AG20443 (cell line): ENCODE measurements at places on chromosomes 3 and 15.

GRCh38 chr3:19931180-19931692 is 2.8 kb downstream of the EFHB start:
- no peak for DNase-seq

GRCh38 chr3:24533561-24534193 is 39.0 kb upstream of the THRB start:
- DNase-seq = no peak

GRCh38 chr15:34223904-34224596 is 766 bp upstream of the EMC4 start:
- peak; percentile 9 for DNase-seq

DNA sequence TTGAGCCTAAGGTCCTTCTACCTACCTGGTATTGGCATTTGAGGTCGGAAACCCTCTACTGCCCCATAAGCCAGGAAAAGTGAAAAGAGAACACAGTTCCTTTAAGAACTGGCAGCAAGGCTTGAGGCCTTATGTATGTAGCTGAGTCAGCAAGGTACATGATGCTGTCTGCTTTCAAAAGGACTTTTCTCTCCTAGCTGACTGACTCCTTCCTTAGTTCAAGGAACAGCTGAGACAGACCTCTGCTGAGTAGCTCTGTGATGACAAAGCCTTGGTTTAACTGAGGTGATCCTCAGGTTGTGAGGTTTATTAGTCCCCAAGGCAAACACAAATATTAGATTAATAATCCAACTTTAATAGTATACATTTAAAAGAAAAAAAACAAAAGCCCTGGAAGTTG is 45.8 kb downstream of the ADPGK start:
- DNase-seq = no peak

GRCh38 chr3:108030960-108031359 is 59.9 kb downstream of the CD47 start:
- DNase-seq = no peak

- peak; percentile 11 for DNase-seq
Observed at GRCh38 chr15:37872661-37873060, 61.8 kb upstream of the TMCO5A start.
